ENCODE measurements at places on chromosomes 16 and 17.

- no peak for DNase-seq
Measured at GRCh38 chr17:41024697-41025096, 2.3 kb downstream of the KRTAP1-5 start.

GRCh38 chr17:60278237-60278636 is 113.7 kb downstream of the USP32 start:
- no peak for DNase-seq

DNA sequence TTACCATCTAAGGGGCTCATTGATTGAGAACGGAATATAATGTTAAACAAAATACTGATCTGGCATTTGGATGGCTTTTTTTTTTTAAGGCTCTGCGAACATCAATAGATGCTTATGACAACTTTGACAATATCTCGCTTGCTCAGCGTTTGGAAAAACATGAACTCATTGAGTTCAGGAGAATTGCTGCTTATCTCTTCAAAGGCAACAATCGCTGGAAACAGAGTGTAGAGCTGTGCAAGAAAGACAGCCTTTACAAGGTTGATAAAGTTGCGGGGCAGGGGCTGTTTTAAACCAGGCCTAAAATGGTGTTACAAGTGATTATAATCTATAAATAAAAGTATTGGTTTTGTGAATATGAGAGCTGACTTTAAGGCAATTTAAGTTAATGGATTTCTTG is 22.3 kb downstream of the PTRH2 start:
- DNase-seq = no peak

DNA sequence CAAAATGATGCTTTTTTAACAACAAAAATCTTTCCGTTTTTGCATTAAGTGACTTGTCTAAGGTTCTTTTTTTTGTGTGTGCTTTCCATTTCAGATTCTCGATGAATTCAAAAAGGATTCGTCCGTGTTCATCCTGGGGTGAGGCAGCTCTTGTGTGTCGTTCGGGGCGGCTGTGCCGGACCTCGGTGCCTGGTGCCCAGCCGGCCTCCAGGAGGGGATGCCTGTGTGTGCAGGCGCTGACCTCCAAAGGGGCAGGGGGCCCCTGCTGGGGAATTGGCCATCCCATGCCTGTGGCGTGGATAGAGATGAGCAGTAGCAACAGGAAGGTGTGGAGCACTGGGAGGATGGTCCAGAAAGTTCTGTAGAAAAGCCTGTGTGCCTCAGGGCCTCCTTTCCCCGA is 101.7 kb downstream of the PLCG2 start:
- no peak for DNase-seq

DNA sequence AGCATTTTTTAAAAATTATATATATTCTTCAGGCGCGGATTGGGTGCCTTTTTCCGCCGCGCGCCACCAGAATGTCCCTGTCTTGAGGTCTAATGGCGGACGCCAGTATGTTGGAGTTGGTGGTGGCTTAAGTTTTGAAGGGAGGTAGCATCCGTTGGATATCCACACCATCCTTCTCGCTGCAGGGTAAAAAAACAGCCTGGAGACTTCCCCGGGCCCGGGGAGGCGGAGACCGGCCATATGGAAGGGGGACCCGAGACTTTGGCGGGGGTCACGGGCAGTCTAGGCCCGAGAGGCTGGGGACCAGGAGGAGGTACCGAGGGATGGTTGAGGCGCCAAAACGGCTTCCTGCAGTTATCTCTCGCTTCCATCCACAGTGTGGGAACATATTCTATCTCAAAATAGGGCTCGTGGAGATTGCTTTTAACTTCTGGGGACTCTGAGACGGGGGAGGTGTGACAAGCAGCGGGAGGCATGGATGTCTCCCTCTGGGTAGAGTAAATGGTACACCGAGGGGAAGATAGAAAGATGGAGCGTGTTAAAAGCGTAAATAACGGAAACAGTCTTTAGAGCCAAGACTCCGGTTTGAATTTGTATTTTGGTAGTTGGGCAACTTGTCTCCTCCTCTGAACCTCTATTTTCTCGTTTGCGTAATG is at the start of gene SF3B3:
Gene SF3B3, plus strand, starts transcription at position 74 of the 656 bp plus-strand sequence. CDS start 2,841 bp downstream, outside the sequence.
- DNase-seq = peak; percentile 71

DNA sequence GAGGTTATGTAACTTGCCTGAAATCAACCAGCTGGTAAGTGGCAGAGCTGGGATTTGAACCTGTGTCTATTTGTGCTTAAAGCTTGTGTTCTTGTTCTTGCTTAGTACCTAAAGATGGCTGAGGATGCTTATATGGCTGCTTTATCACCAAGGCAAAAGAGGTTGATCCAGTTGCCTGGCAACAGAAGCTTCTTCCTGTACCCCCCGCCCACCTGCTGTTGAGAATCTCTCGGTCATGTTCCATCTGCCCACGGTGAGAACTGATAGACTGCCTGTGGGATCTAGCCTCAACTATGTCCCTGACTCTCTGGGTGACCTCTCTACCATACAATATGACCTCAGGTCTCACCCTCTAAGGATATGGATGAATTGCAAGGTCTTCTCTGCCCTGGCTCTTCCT is 60.7 kb downstream of the ABCC6 start:
- DNase-seq = no peak

DNA sequence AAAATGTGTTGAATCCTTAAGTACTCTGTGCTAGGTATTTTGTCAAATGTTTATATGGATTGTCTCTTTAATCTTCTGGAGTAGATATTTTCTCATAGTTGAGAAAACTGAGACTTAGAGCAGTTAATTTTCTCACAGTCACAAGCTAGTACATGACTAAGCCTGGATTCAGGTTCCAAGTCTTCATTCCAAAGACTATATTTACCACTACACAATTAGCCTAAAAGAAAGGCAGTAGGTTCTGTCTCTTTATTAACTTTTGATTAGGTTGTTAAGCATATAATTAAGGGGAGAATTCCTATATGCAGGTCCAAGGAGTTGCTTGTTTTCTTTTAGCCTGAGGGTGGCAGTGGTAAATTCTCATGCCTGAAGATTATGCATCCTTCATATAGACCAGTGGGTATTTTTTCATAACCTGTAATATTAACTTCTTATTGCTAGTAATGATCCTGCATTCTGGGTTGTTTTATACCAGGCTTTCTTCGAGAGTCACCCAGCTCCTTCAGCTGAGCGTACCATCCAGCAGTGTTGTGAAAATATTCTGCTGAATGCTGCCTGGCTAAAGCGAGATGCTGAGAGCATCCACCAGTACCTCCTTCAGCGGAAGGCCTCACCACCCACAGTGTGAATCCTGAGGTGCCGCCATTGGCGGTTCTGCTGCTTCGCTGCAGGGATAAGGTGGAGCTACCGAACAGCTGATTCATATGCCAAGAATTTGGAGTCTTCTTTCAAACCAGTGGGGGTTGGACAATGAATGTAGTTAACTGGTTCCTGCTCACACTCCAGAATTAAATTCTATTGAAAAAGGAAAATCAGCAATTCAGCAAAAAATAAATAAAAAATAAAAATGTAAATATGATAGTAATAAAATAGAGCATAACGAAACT is 28.2 kb upstream of the KPNB1 start:
- no peak for DNase-seq

DNA sequence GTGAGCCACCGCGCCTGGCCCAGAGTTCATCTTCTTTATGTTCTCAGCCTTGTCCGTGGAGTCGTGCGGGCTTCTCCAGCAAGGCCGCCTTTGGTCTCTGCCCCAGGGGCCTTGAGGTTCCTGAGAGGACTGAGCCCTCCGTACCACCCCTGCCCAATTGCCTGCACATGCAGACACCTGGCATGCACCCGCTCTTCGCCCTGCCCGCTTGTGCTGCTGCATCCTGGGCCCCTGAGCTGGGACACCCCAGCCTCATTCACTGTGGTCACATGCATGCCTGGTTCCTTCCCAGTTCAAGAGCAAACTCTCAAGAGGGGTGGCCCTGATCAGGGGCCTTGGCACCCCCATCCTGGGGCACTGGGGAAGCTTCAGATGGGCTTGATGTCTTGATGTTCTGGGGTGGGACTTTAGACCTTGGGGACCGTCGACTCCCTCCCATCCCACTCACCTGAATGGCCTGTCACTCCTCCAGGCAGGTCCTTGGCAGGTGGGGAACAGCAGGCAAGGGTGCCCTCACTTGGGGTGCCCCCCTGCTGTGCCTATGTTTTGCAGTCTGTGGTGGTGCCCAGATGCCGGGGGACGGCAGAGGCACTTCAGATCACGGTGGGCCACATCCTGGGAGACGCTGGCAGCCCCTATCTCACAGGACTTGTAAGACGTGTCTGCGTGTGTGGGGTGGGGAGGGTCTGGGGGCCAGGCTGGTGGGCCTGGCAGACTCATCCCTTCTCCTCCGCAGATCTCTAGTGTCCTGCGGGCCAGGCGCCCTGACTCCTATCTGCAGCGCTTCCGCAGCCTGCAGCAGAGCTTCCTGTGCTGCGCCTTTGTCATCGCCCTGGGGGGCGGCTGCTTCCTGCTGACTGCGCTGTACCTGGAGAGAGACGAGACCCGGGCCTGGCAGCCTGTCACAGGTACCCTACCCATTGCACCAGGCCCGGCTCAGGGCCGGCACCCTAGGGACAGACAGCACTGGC is 12.7 kb upstream of the SPNS2 start:
- peak; percentile 66 for DNase-seq

- no peak for DNase-seq
Measured at GRCh38 chr16:64478252-64478906, 643.5 kb downstream of the CDH11 start.

DNA sequence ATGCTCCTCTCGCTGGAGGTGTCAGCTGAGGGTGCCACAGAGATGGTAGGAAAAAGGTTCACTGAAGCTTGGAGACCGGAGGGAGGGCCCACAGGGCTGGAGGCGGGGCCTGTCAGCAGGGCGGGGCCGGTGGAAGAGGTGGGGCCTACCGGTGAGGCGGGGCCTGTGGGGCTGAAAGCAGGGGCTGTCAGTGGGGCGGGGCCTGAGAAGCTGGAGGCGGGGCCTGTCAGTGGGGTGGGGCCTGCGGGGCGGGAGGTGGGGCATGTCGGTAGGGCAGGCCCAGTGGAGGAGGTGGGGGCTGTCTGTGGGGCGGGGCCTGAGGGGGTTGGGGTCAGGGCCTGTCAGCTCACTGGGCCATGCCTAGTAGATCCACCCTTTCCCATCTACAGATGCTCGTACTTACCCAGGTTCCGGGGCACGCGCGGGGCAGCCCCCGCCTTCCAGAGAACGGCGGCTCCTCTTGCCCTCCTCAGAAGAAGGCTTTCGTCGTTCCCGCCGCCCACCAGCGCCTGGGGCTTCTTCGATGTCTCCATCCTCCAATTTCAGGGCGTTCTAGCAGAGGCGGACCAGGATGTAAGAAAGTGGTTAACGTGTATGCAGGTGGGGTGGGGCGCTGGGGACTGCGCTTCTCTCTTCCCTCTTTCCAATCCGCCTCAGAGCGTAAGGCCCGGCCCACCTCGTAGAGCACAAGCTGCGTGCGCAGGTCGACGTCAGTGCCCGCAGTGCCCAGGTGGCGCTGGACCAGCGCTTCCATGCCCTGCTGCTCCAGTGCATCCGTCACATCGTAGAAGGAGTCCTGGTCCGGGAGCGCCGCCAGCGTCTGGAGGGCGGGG is 9.8 kb downstream of the TMEM208 start:
- DNase-seq = peak; percentile 59

DNA sequence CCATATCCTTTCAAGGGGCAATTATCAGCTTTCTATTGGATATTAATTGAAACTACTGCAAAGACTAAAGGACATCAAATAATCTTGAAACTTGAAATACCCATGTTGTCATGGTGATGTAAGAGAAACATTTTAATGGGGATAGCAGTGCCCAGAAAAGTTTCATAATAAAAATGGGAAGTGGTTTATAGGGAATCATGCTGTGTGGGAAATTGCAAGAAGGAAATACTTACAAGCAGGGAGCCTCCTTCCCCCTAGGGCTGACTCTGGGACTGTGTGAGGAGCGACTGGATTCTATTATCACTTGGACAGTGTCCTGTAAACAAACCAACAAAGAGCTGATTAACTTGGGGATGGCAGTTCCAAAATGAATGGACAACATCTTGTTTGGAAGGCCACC is 1393.1 kb upstream of the GOT2 start:
- DNase-seq = no peak

DNA sequence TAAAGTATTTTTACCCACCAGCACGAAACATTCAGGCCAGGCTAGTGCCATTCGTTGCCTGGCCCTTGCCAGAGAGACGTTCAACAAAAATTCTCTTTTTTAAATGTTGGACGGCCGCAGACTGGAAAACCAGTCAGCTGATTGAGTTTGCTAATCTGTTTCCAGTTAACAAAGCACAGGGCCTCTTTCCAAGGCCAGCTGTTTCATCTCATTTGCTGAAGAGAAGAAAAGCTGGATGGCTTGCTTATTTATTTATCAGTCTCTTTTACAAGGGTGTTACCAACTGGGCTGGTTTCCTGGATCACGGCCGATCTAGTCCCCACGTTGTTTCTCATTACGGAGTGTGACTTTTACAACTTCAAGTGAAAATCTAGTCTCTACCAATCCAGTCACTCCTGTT is 418.7 kb upstream of the DYNLRB2 start:
- no peak for DNase-seq

DNA sequence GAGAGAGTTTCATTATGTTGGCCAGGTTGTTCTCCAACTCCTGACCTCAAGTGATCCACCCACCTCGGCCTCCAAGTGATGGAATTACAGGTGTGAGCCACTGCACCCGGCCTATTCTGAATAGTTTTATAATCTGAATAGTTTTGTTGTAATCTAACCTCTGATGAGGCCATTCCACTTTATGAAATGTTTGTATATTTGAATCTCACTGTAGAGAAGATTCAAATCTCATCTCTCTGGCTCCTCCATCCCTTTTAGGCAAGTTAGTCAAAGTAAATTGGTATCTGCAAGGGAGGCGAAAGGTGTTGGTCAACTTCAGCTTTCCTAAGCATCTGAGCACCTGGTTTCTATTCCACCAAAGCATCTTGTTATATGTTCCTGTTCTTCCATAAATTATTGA is 131.2 kb downstream of the BRIP1 start:
- DNase-seq = no peak

DNA sequence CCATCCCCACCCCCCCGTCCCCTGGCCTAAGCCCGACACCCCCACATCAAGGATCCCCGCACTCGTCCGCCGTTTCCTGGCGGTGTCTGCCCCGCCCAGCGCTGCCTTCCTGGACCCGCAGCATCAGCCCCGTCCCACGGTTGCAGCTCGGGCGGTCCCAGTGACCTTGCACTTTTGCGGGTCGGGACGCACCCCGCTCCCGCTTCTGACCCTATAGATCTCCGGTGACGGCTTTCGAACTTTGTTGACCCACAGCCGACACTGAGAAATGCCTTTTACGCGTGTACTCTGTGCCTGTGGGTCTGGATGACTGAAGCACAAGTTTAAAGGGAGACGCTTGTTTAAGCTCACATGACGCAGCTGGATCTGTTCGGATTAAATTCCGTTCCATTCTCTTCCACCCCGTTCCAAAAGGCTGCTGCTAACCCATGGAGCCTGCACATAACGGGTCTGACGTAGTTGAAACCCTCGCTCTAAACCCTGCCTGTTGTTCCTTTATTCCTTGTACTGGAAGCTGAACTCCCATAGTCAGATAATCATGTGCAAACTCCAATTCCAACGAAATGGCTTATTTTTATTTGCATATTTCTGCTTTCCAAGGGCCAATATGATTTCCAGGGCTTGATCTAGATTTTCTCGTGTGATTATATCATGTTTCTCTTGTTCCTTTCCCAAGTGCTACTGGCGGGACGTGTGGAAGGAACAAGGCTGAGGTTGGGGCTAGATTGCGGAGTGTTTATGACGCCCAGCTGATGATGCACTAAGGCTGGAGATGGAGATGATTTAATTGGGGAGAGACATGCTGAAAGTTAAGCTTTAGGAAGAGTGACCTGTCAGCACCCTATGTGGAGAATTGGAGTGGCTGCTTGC is 834 bp downstream of the FLYWCH1 start:
- no peak for DNase-seq

- DNase-seq = no peak
Measured at GRCh38 chr16:57522960-57523359, 13.4 kb downstream of the CCDC102A start.

Measured in T-cell (primary cell).